ENCODE measurements at places on chromosomes 5 and 9.

- no peak for DNase-seq
Observed at GRCh38 chr5:106292654-106293053, 1378.1 kb downstream of the EFNA5 start.

- DNase-seq, result no peak
Observed at GRCh38 chr5:167488371-167488770, 803.1 kb upstream of the WWC1 start.

- DNase-seq, result no peak
Observed at GRCh38 chr5:154090656-154091055, 51.9 kb downstream of the MFAP3 start.

DNA sequence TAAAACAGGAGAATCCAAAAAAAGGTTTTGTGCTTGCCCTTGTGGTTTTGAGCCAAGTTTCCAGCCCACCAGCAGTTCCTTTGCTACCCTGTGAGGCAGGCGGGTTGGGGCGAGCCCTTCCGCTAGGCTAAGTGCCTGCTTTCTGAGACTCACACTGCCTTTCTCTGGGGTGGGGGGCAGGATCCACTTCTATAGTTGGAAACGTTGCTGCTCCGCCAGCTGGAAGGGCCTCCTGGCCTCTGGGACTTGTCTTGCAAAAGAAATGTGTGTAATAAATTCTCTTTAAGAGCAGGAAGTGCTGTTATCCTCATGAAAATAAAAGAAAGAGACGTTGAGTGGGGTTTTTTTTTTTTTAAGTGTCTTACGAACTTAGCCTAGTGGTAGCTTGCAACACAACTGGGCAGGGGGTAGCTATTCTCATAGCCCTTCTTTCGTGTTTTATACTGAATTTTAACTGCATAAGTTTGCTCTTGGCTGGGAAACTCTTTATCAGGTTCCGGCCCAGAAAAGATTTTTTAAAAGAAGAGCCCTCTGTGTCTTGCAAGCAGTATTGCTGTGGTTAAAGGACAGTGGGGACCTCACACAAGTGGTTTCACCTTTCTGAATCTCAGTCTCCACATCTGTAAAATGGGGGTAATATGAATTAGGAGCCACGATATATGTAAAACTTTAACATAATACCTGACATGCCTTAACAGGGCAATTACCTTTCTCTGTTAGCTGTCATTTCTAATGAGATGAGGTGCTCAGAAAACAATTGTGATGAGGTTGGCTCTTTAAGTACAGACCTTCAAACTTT is 19.8 kb downstream of the JADE2 start:
- no peak for DNase-seq

- no peak for DNase-seq
Observed at GRCh38 chr5:174767670-174768069, 43.3 kb downstream of the MSX2 start.

DNA sequence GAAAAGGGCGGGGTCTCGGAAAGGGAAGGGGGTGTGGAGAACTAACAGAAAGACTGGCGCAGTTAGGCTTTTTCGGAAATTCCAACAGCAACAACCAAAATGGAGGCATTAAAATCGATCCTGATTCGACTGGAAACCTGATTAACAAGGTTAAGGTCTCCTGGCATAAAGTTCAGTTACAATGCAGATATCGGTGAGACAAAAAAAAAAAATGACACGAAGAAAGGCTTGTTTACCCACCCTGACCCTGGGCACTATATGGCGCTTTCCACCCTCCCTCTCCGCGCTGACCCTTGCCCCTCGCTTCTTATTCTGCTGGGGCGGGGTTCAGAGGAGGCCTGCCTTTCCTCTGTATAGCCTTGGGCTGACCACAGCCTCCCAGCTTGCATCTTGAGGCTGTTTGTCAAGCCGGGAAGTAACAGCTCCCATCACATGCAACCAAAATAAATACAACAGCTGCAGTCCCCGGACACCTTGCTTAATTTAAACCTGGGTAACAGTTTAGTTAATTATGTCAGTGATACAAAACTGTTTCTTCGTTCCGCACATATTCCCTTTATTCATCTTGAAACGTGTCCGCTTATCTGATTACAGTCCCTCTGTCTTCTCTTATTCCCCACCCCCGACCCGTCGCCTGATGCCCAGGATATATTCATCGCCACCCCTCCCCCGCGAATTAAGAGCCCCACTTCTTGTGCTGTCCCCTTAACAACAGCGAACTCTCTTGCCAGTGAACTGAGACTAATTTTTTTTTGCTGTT is 795 bp upstream of the PJA2 start:
- DNase-seq, result peak; percentile 28

GRCh38 chr5:145984072-145984471 is 47.7 kb downstream of the SH3RF2 start:
- DNase-seq, result no peak

DNA sequence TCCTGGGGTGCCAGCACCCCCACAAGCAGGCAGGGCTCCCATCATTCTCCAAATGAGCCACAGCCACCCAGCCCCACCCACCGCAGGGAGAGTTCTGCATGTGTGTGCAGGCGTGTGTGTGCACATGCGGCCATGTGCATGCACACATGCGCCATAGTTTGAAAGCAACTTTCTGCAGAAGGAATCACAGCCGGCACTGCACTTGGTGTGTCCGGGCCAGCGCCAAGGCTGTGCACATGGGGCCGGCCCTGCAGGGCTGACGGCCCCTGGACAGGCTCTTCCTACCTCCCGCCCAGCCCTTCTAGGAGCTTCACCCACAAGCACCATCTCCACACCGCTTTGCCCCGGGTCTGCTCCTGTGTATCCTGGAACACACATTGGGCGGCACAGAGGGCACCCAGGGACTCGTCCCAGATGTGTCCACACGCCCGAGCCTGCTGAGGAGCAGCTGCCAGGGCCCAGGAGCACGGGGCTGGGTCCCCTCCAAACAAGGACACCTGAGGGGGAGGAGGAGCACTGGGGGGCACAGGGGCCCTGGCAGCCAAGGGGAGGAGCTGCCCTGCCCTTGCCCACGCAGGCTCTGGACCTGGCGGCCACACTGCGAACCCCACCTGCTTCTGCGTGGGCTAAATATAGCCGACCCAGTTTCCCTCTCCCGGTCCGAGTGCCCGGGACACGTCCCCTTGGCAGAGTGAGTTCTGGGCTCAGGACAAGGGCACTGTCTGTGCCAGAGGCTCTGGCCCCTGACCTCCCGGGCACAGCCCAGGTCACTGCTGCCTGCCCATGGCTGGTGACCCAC is 19.1 kb downstream of the TPPP start:
- DNase-seq, result no peak

DNA sequence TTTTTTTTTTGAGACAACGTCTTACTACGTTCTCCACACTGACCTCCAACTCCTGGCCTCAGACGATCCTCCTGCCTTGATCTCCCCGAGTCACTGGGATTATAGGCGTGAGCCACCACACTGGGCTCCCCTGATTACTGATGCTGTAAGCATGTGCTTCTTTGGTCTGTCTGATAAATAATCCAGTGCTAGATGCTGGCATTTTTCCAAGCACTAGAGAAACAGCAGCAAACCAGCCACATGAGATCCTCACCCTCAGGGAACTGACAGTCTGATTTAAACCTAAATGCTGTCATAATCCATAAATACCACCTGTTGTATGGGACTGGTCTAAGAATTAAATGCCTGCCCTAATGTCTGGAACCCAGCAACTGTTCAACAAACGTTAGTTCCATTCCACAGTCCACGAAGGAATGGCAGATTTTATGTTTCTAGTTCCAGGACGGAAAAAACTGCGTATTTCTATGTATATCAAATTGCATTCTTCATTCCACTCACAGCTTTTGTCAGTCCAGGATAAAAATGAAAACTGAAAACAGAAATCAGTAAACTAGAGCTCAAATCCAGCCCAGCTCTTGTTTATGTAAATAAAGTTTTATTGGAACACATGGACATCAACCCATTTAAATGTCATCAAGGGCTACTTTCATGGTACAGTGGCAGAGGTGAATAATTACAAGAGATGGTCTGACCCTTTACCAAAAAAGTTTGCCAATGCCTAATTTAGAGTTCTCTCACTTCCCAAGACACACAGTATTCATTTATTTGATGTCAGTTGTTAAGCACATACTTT is 20.1 kb downstream of the SLC35D2 start:
- no peak for DNase-seq

- no peak for DNase-seq
Observed at GRCh38 chr5:73135021-73135420, 14.6 kb downstream of the TMEM171 start.

- no peak for DNase-seq
Observed at GRCh38 chr5:4250254-4250653, 654.6 kb downstream of the IRX1 start.

DNA sequence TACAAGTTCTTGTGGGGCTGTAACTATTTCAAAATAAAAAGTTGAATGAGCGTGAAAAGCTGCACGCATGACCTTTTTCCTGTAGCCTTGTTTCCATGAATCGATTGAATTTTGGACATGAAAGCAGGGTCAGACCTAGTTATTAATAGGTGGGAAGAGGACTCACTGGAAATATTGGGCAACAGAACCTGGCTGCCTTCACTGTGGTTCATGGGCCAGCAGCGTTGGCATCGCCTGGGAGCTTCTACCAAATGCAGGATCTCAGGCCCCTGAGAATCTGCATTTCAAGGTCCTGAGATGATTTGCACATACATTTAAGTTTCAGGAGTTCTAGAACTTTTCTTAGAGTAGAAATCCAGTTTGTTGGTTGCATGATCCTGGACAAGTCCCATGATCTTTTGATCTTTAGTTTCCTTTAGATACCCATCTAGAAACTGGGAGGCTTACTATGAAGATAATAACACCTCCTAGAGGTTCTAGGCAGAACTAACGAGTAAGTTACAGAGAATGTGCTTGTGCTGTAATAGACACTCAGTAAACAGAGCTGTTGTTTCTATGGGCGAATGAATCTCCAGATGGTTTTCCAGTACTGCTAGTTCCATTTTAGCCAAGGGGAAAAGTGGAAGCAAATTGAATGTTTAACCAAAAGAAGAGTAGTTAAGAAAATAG is 12.4 kb downstream of the ANKRD33B start:
- no peak for DNase-seq

- DNase-seq, result no peak
Observed at GRCh38 chr5:151140686-151141459, 16.7 kb downstream of the ANXA6 start.

- no peak for DNase-seq
Observed at GRCh38 chr9:116287721-116288120, 134.1 kb downstream of the PAPPA start.

DNA sequence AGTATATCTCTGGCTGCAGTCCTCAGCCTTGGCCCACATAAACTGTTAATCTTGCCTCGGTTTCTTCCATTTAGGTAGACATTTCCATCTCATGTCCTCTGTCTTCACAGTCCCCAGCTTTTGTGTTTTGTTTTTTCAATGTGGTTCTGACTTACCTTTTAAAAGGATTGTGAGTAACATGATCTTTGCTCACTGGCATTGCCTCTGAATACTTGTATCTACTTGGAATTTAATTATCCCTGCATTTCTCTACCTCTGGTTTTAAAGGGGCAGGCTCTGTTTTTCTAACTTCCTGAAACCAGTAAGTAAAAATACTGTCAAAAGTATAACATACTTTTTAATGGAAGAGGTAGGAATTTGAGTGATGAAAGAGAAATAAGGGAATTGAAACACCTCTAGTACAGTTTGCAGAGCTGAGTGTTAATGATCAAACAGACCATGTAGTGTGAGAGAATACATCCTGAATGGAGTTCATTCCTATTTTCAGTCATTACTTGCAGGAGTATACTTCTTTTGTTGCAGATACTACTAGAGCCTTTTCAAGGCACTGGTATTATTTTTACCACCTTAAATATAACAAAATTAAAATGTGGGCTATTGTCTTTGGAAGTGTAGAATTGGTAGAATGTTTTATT is 62.6 kb downstream of the MTREX start:
- no peak for DNase-seq

- no peak for DNase-seq
Observed at GRCh38 chr5:148125641-148126040, 42.7 kb upstream of the SPINK14 start.

DNA sequence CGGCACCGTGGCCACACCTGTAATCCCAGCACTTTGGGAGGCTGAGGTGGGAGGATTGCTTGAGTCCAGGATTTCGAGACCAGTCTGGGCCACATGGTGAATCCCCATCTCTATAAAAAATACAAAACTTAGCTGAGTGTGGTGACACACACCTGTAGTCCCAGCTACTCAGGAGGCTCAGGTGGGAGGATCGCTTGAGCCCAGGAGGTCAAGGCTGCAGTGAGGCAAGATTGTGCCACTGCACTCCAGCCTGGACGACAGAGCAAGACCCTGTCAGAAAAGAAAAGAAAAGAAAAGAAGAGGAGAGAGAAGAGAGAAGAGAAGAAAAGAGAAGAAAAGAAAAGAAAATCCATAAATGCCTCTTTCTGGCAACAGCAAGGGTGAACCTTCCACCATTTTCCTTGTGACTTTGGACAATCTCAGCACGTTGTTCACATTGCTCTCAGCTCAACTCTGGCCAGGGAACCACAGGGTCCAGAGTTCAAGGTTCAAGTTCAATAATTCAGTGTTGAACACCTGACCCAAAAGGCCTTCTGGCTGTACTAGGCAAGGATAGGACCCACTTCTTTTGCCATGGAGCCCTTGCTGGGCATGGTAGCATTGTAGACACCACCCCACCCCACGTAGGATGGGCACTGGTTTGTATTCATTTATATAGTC is 14.6 kb upstream of the DUSP1 start:
- DNase-seq, result no peak

- peak; percentile 78 for DNase-seq
Observed at GRCh38 chr9:136728080-136728547, 14.6 kb downstream of the LCN10 start.

- DNase-seq, result no peak
Observed at GRCh38 chr5:19886123-19886917, 101.7 kb downstream of the CDH18 start.

DNA sequence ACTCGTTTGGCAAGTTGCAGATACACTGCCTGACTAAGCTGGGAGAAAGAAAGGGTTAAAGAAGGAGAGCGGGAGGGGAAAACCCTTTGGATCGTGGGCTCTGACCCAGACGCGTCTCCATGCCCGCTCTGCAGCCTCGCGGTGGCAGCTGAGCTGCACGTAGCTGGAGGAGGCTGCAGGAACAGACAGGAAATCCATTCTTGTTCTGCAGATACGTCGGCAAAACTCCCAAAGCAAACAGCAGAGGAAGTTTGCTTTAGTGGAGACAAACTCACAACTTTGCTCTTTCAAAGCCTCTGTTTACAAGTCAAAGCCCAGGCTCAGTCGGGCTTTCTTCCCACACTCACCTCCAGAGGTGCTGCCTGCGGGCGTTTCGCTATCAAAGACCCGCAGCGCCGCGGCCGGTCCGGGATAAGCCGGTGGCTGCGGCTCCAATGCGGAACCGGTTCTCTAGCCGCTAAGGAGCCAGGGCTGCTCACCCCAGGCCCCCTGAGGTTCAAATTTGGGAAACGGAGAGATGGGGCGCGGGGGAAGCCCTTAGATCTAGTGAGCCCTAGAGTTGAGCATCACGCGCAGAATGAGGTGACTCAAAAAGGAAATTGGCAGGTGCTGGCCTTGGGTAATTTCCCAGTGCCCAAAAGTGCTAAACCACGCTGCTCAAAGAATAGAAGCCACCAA is 60.7 kb downstream of the MAT2B start:
- DNase-seq, result peak; percentile 33

- DNase-seq, result no peak
Observed at GRCh38 chr9:840343-840742, 1.2 kb upstream of the DMRT1 start.

- DNase-seq, result no peak
Observed at GRCh38 chr5:112694853-112695709, 42.6 kb upstream of the APC start.

- no peak for DNase-seq
Observed at GRCh38 chr5:168298949-168299348, 7.5 kb downstream of the WWC1 start.
